Glutamatergic neuron (in vitro differentiated cells): ENCODE measurements at places on chromosomes 4 and X. TPM values are rescaled to one million over a fixed set of nuclear protein-coding genes. Genes with fewer than 3 reads are reported as not detected.
A peak's percentile ranks its signal among the peaks of the same experiment; 100 is the strongest.

DNA sequence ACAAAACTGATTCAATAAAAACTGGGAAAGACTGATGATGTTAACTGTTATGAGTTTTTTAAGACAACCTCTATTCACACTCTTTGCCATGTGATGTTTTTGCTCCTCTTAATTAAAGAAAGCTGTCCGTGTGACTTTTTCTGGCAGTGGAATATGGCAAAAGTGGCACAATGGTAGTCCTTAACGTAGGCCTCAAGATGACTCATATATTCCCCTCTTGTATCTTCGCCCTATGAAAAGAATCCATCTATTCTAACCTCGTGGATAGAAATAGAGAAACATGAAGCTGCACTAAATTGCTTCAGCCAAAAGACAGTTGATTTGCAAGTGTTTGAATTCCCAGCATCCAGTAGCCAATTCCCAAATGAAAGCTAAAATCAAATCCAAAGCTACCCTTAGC, 603.8 kb upstream of the PCDH7 start:
- DNase-seq: no peak

DNA sequence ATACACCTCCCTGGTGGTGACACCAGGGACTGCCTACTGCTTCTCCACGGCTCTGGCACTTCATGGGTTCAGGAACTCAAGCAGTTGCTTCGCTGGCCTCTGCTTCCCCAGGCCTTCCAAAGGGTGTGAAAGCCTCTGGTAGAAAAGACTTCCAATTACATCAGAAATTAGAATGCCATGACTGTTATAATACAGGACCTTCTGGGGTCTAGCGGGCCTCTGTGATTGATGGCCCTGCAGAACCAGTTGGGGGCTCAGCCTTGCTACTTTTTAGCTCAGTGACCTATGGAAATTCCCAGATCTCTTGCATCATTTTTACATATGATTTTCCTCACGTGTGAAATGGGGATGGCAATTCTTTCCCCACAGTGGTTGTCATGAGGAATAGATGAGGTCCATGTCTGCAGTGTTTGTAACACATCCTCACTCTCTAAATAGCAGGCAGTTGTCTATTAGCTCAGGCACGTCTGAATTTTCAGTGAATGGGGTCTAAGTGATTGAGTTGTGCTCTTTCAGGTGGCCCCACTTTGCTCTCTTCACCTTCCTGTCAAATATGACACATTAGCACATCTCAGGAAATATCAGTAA, 198.3 kb downstream of the STIM2 start:
- no peak for DNase-seq

DNA sequence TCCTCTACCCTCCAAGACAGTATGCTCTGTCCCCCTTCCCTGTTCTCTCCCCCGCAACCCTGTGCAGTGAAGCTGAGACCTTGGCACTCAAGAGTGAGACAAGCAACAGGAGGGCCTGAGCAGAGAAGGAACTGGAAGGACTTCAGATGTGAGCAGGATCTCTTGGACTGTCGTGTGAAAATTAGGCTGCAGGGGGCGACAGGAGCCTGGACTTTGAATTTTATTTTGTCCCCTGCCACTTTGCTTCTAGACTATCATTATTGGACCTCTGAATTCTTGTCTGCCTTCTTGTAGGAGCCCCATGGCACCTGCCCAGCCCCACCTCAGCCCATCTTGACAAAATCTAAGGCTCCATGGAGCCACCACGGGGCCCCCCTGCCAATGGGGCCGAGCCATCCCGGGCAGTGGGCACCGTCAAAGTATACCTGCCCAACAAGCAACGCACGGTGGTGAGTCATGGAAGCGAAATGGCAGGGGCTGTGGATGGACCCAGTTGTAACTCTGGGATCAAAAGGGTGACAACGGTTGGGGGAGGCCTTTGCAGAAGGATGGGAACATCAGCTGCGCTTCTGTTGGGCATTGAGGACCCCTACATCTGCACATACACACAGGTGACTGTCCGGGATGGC, 1.7 kb downstream of the ARAF start:
- DNase-seq: peak; percentile 40

- DNase-seq: no peak
Observed at GRCh38 chr4:161314371-161314770, 849.4 kb downstream of the FSTL5 start.

- no peak for DNase-seq
Observed at GRCh38 chr4:124183231-124183630, 529.3 kb downstream of the ANKRD50 start.

- DNase-seq: no peak
Observed at GRCh38 chr4:81970454-81970853, 403.3 kb downstream of the HNRNPD start.

GRCh38 chr4:153039542-153040185, 103.5 kb downstream of the FHDC1 start:
- DNase-seq: no peak

- DNase-seq: no peak
Observed at GRCh38 chr4:159498446-159499115, 395.7 kb downstream of the RAPGEF2 start.

- no peak for DNase-seq
Observed at GRCh38 chr4:52713456-52713937, 37.7 kb downstream of the ERVMER34-1 start.

GRCh38 chr4:61451935-61452334, 251.8 kb downstream of the ADGRL3 start:
- DNase-seq: peak; percentile 71

GRCh38 chr4:55871299-55871800, 17.9 kb downstream of the EXOC1 start:
- no peak for DNase-seq

DNA sequence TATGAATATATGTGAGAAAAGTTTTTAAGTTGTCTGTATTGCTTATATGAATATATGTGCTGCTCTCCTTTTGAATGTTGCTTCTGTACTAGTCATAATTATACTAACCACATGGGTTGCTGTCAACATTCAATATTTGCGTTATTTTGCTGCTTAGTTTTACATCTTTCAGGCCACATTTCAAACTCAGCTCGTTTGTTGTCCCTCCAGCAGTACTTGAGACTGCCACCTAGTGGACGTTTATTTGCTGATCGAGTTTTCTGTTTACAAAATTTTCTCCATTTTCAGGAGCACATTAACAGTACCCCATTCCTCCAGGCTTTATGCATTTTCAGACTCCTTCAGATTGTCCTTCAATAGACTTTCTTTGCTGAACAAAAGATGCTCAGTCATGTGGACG, 75.8 kb downstream of the NUDT11 start:
- DNase-seq: no peak

DNA sequence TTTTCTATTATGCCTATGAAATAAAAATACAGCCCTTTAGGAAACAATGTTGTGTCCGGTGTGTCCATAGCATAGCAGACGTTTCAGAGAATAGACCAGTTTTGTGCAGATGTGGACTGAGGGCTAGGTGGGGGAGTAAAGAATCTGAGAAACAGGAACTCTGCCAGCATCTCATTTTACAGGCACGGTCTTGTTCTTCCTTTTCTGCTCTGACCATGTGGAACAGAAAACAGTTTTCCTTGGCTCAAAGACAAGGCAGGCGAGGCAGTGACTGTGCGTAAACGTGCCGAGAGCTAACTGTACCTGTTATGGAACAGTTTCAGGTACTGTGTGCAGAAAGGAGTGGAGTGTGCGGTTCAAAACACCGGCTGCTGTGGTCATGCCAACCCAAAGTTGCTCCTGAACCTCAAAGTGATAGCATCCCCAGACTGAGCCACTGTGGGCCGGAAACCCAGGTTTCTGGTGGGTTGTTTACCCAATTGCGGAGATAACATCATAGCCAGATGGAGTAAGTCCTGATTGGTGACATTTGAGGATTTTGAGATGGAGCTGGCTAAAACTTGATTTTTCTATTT, 20.2 kb downstream of the CNGA2 start:
- DNase-seq: no peak

The FREM3 gene
- not detected for total RNA-seq

The UGT2A3 gene
- total RNA-seq: not detected

The SHOX gene
- total RNA-seq: 0.22 TPM

The SLC7A11 gene
- total RNA-seq: 10.4 TPM

The F8A2 gene
- total RNA-seq: not detected

The CXCL13 gene
- total RNA-seq: not detected

The FAM9C gene
- not detected for total RNA-seq
